ENCODE measurements at places on chromosomes 16 and 17. TPM values are rescaled to one million over a fixed set of nuclear protein-coding genes. Genes with fewer than 3 reads are reported as not detected.

KAT2A gene
- total RNA-seq, result 12.7 TPM

PLLP gene
- total RNA-seq, result 1.1 TPM

- peak; percentile 64 for DNase-seq
These were observed 1.6 kb downstream of the PPL start for GRCh38 chr16:4935241-4935855.

DNA sequence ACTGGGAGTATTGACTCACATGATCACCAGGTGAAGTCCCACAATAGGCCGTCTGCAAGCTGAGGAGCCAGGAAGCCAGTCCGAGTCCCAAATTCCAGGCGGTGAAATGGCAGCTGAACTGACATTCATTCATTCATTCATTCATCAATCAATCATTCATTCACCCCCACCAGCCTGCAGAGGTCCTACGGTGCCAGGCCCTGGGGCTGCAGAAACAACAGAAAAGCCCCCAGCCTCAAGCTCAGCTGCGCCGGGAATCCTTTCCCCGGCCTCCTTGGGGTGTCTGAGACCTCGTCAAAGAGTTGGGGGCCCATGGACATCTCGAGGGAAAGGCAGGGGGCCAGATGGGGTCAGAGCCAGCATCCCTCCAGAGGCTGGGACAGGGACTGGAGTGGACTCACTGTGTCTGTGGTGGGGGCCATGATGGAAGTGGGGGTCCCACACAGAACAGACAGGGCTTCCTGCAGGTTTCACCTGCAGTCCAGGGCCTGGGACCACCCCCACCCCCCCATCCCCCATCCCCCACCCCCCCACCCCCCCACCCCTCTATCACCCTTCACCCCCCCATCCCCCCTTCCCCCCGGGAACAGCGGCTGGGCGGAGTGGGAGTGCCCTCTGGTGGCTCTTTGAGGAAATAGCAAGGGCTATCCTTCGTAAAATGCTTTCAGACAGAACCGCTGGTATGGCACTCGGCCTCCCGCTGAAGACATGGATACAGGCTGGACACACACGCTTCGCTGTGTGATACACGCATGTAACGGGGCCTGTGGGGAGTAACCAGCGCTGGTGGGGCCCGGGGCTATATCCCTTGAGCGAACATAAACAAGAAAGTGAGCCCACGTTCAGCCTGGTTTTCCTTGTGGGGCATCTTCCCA lies 8.5 kb upstream of the ZC3H18 start:
- peak; percentile 17 for DNase-seq

SLC2A4 gene
- not detected for total RNA-seq

DNA sequence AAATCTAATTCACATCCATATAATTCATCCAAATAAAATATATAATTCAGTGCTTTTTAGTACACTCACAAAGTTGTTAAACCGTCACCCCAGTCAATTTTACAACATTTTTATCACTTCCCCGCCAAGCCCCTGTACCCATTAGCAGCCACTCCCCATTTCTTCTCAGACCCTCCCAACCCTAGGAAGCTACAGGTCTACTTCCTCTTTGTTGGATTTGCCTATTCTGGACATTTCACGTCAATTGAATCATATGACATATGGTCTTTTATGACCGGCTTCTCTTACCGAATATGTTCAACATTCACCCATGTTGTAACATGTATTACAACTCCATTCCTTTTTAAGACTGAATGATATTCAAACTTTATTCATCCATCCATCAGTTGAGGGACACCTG lies 19.9 kb upstream of the MLKL start:
- no peak for DNase-seq

DNA sequence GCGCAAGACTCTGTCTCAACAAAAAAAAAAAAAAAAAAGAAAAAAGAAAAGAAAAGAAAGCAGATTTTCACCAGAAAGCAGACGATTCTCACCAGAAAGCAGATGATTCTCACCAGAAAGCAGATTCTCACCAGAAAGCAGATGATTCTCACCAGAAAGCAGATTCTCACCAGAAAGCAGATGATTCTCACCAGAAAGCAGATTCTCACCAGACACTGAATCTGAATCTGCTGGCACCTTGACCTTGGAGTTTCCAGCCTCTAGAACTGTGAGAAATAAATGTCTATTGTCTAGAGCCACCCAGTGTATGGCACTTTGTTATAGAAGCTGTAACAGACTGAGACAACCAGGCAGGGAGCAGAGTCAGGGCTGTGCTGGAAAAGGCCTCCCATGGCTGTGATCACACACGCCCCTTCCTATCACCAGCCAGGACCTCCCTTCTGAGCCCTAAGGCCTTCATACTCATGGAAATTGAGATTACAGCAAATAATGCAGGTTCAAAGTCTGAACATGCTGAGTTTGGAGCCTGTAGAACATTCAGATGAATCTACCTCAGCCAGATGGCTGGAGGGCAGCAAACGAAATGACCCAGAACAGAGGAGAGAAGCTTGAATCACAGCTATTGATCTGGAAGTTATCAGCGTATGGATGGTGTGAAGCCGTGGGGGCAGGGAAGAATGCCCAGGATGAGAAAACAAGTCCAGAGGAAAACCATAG lies 309.3 kb downstream of the SLC39A11 start:
- no peak for DNase-seq

GRCh38 chr17:4950075-4950745 lies 709 bp upstream of the ENO3 start:
- no peak for DNase-seq

- DNase-seq, result no peak
These were observed 32.3 kb upstream of the HS3ST3A1 start for GRCh38 chr17:13634021-13634420.

RAPGEFL1 gene
- total RNA-seq, result 16.6 TPM

CD79B gene
- 0.17 TPM for total RNA-seq

- no peak for DNase-seq
These were observed 12.9 kb upstream of the VPS4A start for GRCh38 chr16:69298261-69298660.

DNA sequence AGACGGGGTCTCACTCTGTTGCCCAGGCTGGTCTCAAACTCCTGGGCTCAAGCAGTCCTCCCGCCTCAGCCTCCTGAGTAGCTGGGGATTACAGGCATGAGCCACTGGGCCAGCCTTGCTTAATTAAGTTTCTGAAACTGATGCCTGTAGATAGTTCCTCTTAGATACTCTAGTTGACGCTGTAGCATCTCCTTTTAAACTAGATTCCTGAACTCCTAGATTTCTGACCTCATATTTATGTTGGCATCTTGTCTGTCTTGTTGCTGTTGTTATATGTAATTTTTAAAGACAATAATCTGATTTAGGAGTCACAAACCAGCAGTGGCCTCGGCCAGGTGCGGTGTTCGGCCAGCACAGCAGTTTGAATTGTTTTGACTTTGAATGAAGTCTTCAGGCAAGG lies 37.5 kb downstream of the DHRS7B start:
- no peak for DNase-seq

GRCh38 chr17:32672711-32673110 lies 185.9 kb downstream of the CDK5R1 start:
- DNase-seq, result no peak

MPP3 gene
- total RNA-seq, result 17.3 TPM

DNA sequence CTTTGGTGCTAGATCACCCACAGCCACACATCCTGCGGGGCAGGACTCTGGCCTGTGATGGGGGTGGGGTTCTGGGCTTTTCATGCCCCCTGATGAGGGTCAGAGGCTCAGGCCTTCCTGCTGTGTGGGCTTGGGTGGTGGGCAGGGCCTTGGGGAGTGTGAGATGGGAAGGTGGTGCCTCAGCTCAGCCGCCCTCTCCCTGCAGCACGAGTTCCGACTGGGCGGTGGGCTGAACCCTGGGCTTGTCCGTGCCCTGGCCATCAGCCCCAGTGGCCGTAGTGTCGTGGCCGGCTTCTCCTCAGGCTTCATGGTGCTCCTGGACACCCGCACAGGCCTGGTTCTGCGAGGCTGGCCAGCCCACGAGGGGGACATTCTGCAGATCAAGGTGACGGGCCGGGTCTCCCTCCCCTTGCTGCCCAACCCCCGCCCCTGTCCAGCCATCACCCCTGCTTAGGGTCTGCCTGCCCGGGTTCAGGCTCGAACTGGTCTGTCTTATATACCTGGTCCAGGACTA lies 6.8 kb upstream of the SERPINF2 start:
- no peak for DNase-seq

GRCh38 chr16:81740169-81740568 lies 38.9 kb upstream of the PLCG2 start:
- no peak for DNase-seq

DNA sequence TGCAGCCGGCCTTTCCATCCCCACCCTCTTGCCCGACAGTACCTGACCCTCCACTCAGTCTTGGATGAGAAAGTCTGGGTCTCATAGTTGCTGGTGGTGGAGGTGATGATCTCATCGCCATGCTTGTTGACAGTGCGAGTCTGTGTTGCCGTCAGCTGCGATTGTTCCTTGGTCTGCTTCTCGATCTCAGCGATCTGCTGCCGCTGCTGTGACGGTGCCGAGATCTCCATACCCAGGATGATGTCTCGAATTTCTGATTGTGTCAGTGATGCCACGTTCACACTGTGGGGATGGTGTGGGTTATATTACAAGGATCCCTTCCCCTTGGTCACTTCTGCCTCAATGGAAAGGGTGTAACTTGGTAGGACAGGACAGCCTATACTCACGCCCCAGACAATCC lies 4.1 kb upstream of the RILP start:
- DNase-seq, result no peak

DNA sequence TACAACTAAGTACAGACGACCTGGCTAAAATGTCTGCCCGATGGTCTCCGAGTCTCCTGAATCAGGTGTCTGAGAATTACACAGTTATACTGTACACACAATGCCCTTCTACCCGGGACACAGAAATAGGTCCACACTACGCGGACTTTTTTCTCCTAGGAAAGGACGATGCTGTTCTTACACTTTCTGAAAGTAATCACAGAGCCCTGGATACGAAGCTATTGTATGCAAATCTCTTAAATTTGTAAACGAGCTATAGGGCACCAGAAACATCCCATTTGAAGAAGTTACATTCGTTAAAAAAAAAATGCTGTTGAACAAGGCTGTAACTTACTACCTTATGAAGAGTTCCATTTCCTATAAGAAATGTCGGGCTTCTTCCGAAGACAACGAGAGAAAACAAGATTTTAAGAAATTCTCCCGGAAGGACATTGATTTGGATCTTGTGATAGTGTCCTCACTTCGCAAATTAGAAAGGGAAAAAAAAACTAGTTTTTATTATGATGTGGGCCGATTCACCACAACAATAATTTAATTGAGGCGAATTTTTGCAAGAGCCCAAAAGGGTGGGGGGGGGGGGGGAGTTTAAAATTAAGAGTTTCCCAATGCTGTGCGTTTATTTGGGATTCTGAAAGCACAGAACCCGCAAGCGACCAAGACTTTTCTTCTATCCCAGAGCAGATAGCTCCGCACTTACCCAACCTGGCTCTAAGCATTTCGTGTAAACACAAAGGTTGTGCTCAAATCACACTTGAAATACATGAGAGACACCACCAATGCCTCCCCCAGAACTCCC lies 1.5 kb upstream of the SOX9 start:
- peak; percentile 32 for DNase-seq

- DNase-seq, result peak; percentile 34
These were observed 55.4 kb downstream of the JPH3 start for GRCh38 chr16:87657621-87658192.

GRCh38 chr17:3951003-3951402 lies 13.2 kb downstream of the ATP2A3 start:
- DNase-seq, result no peak

ZFP3 gene
- total RNA-seq, result 3.0 TPM

GPRC5C gene
- total RNA-seq, result 35.0 TPM

DNA sequence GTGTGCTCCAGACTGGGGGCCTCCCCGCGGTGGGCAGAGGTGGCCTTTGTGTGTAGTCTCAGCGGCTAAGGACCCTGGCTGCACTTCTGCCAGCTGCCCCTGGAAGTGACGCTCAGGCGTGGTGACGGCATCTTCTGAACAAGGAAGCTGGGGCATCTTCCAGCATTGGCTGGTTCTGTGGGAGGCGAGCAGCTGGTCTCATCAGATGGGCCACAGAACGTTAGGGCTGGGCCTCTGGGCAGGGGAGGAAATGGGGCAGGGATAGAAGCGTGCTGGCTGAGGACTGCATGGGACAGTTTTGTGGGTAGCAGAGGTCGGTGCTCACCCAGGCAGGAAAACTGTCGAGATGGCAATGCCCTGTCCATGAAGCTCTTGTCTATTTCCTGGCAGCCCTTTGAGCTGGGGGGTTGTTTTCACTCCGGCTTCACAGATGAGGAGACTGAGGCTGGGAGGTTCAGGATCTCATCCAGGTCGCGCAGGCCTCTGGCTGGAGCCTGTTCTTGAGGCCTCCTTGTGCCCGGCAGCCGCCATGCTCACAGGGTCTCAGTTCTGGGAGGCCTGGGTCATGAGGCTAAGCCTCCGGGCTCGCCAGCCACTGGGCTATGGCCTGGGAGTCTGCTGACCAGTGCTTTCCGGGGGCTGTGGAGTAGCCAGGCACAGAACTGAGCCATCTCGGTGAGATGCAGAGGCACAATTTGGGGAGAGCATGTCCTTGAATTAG lies 16.3 kb downstream of the IRF8 start:
- DNase-seq, result no peak

DNA sequence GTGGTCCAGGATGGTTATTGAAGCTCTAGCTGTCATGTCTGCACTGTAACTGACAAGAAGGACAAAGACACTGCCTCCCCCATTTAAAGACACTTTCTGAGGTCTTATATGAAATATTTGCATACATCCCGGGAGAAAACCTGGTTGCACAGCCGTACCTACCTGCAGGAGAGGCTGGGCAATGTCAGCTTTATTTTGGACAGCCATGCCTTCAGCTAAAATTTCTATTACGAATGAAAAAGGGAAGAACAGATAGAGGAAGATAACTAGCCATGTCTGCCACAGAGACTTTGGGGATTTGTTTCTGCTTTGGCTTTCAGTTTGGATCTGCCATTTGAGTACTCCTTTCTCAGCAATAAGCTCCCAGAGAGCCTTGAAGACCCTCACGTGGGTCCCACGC lies 19.0 kb downstream of the SLC7A6 start:
- no peak for DNase-seq

- DNase-seq, result no peak
These were observed 32.5 kb downstream of the HOXB1 start for GRCh38 chr17:48498164-48498850.

- no peak for DNase-seq
These were observed 1.9 kb upstream of the UNC13D start for GRCh38 chr17:75845933-75846691.

DNA sequence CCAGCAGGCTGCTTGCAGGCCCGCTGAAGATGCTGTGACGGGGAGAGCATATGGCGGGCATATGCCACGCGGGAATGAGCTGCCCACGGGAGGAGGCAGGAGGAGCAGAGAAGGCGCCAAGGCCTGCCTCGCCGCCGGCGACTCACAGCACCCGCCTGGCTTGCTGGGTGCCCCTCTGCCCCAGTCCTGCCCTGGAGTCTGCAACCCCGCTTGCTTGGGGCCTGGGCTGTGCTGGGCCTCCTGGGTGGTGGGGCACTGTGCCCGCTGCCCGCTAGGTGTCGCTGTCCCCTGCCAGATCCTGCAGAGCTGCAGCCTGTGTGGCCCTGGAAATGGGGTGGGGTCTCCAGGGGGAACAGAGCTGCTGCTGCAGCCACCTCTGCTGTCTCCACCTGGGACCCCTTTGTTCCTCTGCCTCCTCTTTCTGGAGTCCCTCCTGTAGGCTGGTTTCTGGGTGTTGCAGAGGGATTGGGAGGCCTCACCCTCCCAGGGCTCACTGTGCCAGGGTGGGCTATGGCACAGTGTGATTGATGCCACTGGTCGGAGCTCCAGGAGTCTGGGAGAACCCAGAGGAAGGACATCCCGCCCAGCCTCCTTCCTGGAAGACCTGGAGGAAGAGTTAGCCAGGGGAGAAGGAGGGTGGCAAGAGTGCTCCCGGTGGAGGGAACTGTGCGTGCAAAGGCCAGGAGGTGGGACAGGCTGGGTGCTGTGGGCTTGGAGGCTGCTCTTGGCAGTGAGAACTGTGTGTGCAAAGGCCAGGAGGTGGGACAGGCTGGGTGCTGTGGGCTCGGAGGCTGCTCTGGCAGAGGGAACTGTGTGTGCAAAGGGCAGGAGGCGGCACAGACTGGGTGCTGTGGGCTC lies 141.0 kb upstream of the CIBAR2 start:
- DNase-seq, result no peak
